ENCODE measurements at places on chromosomes 5 and 9.

- DNase-seq, result no peak
Measured at GRCh38 chr9:125346080-125346732, 84.6 kb downstream of the GAPVD1 start.

- no peak for DNase-seq
Measured at GRCh38 chr5:171477101-171477500, 57.7 kb downstream of the FGF18 start.

DNA sequence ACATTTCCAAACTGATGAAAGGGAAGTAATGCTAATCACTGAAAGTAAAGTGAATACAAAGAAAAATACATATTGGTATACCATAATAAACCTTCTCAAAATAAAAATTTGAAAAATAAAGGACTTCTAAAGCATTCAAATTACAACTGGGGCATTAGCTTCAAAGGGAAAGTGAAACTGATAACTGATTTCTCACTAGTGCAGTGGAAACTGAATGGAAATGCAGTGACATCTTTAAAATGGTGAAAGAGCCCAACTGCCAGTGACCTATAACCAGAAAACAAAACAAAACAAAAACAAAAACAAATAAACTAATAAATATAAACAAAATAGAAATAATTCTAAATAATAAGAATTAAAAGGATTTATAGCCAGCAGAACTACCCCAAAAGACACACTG lies 297.5 kb upstream of the GRIN3A start:
- DNase-seq, result no peak

DNA sequence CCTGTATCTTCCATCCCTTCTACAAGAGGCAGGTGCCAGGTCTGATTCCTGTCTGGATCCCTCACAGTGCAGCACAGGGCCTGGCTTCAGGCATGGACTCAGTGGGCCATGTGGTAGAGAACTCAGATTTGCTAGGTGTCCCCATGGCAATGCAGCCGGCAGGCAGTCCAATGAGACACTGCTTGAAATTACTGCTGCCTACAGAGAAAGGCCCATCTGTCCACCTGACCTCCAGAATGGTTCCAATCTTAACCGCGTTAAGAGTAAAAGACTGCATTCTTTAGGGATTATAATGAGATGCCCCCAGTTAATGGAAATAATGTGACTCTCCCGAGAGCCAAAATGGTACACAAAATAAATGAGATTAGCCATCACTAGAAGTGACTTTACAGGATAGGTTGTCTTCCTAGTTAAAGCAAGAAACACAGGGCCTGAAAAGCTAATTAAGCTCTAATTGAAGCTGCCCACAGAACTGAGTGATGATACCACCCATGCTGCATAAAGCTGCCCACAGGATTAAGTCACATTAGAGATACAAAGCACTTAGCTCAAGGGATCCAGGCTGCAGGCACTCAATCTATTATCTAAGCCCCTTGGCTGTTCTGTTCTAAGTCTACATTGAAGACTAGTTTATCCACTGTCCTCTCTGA lies 11.4 kb downstream of the FAM193B start:
- DNase-seq, result no peak

- no peak for DNase-seq
Measured at GRCh38 chr9:106532306-106533015, 330.5 kb upstream of the ZNF462 start.

All from H4 (cell line).